ENCODE measurements at places on chromosomes 6 and 20.

DNA sequence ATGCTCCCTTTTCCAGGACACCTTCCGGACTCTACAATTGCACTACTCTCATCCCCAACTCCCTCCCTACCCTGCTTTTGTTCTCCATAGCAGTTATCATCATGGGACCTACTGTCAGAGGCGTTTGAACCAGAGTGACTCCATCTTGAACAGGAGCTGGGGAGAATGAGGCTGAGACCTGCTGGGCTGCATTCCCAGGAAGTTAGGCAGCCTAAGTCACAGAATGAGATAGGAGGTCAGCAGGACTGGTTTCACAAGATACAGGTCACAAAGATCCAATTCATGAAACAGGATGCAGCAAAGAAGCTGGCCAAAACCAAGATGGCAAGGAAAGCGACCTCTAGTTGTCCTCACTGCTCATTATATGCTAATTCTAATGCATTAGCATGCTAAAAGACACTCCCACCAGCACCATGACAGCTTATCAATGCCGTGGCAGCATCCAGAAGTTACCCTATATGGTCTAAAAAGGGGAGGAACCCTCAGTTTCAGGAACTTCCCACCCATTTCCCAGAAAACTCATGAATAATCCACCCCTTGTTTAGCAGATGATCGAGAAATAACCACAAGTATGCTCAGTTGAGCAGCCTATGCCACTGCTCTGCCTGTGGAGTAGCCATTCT lies 15.6 kb downstream of the SLC13A3 start:
- no peak for DNase-seq

DNA sequence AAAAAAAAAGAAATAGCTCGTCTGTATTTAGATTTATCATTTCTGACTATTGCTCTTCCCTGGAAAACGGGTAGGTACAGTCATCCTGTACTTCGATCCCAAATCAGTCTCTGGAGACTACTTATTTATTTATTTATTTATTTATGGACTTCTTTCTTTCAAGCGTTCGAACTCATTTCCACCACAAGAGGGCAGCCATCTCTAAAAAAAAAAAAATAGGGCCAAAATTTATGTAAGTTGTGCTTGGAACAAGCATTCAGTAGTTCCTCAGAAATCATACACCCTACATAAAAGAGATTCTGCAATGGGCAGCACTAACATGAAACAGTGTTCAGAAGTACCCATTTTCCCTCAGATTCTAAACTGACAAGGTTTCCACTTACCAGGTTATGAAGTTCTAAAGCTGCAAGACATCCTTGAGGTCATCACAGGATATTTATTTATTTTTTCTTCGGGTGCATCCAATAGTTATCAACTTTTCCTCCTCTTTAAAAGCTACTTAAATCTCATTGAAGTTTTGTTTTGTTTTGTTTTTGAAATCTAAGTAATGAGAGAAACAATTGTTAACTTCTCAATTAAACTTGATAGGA lies 1.9 kb upstream of the BMP2 start:
- DNase-seq: no peak

DNA sequence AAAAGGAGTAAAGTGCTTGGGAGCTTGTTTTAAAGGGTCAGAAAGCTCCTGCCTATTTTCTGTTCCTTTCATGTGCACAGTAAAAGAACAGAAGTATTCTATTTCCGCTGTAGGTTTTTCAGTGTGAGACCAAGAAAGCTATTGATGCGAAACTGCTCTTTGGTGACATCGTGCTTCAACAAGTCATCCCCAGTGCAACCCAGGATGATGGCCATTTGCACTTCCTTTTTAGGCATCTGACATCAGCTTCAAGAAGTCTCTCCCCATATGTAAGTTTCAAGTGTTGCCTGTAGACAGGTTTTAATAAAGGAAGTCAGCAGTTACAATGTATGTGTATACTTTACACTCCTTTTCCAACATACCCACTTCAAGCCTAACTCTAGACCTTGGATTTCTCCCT lies 131.6 kb downstream of the RFX6 start:
- DNase-seq: no peak

DNA sequence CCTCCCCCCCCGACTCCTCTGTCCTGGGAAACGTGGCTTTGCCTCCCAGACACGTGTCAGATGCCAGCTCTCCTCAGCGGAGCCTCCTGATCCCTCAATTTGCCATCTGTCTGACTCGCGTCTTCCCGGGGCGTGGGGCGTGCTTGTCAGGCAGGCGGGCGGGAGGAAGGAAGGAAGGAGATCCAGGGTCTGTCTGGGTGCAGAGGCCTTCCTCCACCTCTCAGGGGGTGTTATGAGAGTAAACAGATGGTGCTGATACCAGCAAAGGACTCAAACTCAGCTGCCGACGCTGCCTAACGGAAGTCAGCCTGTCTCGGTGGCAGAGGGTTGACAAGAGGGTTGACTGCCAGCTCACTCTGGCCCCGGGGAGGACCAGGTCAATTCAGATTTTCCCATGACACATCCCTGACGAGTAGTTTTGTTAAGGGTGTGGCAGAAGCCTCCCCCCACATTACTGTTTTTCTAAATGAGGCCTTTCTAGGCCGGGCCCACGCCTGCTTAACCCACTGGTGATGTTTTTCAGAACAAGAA lies 17.0 kb downstream of the UQCC2 start:
- peak; percentile 100 for DNase-seq

DNA sequence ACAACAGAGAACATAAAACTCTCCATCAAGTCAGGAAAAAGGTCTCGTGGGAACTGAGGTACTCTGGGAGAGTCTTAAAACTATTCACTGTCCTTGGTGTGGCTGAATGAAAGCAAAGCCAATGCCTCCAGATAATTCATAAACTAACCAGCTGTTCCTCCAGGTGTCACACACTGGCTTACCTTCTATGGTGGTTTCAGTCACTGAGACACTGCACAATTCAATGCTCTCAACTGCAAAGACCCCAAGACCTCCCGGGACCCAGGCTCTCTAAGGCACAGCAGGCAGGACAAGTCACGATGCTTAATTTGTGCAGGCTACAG lies 100.8 kb downstream of the GMPR start:
- no peak for DNase-seq

- peak; percentile 8 for DNase-seq
Observed at GRCh38 chr6:43934183-43934802, 164.3 kb downstream of the VEGFA start.

DNA sequence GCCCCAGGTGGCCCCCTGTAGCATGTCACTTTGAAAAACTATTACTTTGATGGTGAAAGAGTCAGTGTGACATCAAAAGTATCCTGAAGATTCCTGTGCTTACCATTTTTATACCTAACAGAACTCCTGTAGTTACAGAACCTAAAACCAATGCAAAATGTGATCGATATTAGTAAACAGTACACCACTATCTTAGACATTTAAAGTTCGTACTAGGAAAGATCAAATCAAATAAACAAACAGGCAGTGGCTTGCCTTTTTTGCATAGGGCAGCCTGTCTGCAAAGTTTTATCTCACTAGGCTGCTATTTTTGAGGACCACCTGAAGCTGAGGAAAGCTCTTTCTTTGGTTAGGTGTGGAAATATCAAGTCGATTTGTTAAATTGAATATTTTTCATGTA lies 944.0 kb upstream of the CITED2 start:
- DNase-seq: no peak

DNA sequence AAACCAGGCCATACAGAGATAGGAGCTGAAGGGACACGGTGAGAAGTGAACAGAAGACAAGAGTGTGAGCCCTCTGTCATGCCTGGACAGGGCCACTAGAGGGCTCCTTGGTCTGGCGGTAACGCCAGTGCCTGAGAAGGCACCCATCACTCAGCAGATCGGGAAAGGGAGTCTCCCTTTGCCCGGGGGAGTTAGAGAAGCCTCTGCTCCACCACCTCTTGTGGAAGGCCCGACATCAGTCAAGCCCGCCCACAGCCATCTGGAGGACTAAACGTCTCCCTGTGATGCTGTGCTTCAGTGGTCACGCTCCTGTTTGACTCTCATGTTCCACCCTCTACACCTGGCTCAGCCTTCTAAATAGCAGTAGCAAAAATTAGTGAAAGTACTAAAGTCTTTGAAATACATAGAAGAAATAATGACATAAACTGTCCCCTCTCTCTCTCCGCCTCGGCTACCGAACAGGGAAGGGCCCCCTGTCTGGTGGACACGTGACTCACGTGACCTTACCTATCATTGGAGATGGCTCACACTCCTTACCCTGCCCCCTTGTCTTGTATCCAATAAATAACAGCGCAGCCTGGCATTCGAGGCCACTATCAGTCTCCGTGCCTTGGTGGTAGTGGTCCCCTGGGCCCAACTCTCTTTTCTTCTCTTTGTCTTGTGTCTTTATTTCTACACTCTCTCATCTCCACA lies 66.7 kb downstream of the RPP21 start:
- peak; percentile 92 for DNase-seq

- no peak for DNase-seq
Observed at GRCh38 chr6:166841216-166841615, 115.1 kb downstream of the RNASET2 start.

DNA sequence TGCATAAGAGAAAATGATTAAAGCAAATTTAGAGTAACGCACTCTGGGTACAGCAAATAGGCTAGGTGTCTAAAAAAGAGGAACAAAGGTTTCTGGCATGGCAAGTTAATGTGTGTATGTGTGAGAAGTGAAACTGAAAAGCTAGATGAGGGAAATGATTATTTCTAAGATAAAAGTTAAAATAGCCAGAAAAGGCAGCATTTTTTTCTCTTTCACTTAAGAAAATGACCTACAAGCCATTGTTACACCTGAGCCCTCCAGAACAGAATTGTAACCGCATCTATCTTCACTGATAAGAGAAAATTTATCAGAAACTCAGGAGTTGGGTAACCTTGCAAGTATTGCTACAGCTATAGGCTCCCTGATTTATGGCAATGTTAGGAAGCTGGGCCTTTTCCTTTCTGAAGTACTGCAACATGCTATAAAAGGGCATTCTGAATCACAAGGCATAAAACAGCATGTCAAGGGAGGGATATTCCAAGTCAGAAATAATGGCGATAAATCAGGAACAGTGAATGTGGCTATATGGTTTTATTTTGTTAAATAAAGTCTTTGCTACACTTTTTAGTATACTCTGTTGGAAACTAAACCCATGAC lies 395.3 kb downstream of the TBC1D32 start:
- DNase-seq: no peak

GRCh38 chr6:121912905-121913304 lies 477.5 kb downstream of the GJA1 start:
- DNase-seq: no peak

GRCh38 chr6:24149836-24150235 lies 23.8 kb downstream of the NRSN1 start:
- DNase-seq: no peak

- no peak for DNase-seq
Observed at GRCh38 chr6:162726947-162727321, 632 bp downstream of the PRKN start.

- no peak for DNase-seq
Observed at GRCh38 chr20:17625246-17626051, 55.6 kb downstream of the DSTN start.

GRCh38 chr6:11665604-11666326 lies 112.8 kb downstream of the ADTRP start:
- DNase-seq: no peak

DNA sequence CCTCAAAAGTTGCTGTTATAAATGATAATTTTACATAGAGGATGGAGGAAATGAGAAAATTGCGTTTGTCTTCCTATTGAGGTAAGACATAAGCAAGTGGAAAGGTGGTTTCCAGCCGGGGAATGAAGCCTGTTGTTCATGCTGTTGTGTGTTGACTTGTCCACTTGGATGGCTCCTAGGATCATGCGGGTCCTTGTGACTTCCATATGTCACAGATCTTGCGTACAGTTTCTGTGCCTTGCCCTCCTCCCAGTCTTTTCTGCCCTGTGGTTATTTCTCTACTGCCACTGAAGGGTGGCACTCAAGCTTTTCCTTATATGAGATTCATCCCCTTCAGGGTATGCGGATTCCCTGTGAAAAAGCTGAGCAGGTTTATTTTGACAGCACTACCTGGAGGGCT lies 116.6 kb downstream of the CARMIL1 start:
- no peak for DNase-seq

GRCh38 chr20:56922497-56922896 lies 293.4 kb downstream of the TFAP2C start:
- DNase-seq: no peak

- DNase-seq: no peak
Observed at GRCh38 chr6:103356531-103356930, 1503.2 kb downstream of the HACE1 start.

DNA sequence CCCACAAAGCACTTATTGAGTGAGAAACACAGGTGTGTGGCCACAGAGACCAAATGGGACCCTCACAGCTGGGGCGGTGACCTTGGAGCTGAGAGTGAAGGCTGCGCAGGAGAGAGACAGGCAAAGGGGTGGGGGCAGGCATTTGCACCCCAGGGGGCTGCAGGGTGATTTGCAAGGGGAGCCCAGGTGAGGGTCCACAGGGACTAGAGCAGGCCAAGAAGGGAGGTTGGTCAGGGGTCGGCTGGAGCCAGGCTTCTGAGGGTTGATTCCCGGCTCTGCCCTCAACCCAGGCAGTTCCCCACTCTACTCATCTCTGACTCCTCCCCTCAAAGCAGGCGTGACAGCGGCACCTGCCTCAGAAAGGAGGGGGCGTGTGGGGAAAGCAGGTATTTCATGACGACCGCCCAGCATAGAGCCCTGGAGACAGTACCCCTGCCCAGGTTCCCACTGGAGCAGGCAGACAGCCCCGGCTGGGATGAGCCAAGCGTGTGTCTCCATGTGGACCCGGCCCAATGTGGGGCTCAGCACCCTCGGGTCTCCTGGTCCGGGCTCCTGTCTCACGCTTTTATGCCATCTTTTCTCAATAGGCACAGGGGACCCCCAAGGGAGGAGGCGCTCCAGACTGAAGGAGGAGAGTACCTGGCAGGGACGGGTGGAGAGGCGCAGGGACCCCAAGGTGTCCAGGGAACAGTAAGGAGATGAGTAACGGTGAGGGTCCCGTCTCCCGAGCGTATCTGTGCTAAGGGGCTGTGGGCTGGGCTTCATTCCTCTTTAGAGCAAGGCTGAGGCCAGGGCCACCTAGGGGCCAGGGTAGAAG lies 3.1 kb upstream of the MRGBP start:
- DNase-seq: no peak

DNA sequence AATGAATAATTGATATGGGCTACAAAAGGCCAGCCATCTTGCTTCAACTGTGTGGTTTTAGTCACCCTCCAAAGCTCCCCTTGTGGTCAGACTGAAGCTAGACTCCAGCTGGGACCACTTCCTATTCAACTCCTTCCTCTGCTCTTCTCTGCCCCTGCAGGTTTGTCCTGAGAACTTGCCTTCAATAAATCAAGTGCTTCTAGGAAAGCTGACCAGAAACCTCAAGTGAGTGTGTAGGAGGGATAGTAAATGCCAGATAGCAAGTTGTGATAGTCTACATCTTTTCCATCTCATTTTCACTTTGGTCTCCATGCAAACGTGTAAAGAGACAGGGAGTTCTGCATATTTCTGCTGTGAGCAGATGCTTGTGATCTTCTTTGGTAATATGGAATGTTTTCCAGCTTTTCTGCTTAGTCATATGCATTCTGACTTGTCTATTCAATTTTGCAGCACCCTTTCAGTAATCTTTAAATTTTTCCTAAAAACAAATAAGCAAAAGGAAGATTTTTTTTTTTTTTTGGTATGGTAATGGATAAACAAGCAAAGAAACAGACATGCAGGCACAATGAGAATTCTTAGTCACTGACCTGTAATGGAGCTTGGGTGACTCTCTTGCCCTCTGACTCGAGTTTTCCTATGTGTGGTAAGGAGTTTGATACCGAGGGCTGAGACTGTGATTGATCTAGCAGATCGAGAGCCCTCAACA lies 201.3 kb upstream of the BTBD3 start:
- DNase-seq: peak; percentile 61

Data from WERI-Rb-1 (cell line).